Psoas muscle (tissue), 8 donors: ENCODE measurements at places on chromosomes 5 and 9. TPM values are rescaled to one million over a fixed set of nuclear protein-coding genes. Genes with fewer than 3 reads are reported as not detected.

The CENPH gene
- 2.4 TPM for total RNA-seq

The CRB2 gene
- total RNA-seq = 0.05 TPM

The PCDHA2 gene
- total RNA-seq = not detected

The GFRA3 gene
- 0.17 TPM for total RNA-seq

The ACTBL2 gene
- total RNA-seq = not detected

The KLF9 gene
- 130 TPM for total RNA-seq

The VCAN gene
- 26.1 TPM for total RNA-seq

The ADAMTS2 gene
- 3.7 TPM for total RNA-seq

The ADAMTSL2 gene
- 5.4 TPM for total RNA-seq

The PCDHA13 gene
- not detected for total RNA-seq

The SLC4A9 gene
- total RNA-seq = not detected

The RNF183 gene
- not detected for total RNA-seq
